ENCODE measurements at places on chromosomes 3 and 15.

DNA sequence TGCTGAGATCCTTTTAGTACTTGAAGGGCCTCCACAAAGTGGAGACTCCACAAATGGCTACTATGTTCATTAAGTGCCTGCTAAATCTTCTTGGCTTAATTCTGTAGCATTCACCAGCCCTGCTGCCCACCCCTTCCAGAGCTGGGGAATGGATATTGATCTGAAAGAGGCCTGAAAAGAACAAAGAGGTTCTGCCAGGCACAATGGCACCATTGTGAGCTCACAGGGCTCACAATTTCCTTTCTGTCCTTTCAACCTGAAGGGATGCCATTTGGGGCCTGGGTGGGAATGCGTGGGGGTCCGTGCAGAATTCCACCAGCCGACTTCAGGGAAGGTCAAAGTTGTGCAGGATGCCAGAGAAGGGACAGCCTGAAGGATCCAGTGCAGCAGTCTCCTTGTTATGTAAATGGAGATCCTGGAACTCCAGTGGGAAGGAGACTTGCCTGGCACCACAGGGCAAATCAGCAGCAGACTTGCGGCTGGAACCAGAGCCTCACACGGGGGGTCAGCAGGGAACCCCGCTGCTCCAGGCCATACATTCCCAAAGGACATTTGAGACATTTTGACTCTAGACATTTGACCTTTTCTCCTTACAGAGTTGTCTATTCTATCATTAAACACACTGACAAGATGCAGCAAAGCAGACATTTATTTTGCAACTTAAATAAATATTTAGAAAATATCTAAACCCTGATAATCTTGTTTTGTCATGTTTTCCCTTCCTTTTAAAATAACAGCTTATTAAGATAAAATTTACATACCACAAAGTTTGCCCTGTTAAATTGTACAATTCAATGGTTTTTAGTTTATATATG lies 21.5 kb upstream of the MORF4L1 start:
- DNase-seq: no peak

DNA sequence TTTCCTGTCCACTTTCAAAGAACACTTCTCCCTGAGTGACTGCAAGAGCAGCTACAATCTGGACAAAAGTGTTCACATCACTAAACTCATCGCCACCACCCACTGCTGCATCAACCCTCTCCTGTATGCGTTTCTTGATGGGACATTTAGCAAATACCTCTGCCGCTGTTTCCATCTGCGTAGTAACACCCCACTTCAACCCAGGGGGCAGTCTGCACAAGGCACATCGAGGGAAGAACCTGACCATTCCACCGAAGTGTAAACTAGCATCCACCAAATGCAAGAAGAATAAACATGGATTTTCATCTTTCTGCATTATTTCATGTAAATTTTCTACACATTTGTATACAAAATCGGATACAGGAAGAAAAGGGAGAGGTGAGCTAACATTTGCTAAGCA lies 1.8 kb downstream of the CCRL2 start:
- no peak for DNase-seq

DNA sequence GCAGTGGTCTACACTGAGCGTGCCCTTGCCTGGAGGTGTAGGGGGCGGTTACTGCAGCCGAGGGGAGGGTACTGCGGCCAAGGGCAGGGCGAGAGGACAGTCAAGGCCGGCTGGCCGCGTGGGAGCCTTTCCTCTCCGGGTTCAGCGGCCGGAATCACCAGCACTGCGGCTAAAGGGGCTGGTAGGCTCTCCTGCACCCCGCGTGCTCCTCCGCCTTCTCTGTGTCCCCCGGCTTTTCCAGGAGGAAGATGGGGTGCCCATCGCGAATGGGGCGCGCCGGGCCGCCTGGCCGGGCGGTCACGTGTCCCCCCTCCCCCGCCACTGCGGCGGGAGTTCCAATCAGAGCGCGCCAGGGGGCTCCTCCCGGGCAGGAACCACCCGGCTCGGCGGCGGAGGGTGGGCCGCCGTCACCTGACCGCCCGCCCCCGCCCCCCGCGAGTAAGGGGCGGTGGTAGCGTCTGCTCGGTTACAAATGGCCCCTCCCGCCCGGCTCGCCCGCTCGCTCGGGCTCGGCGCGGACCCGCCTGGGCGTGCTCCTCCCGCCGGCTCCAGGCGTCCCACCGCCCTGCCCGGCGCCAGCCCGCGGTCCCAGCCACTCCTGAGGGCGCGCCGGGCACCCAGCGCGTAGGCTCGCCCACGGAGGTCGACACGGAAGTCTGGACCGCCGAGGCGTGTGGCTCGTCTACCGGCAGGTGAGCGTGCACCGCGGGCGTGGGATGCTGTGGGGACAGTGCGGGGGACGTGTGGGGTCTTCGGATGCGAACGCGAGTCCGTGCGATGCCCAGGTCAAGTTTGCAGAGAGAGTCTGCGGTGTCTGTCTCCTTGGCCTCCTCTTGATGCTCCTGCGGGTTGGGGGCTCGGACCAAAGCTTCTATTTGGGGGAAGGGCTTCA lies 242.6 kb upstream of the TOPAZ1 start:
- DNase-seq: peak; percentile 42

DNA sequence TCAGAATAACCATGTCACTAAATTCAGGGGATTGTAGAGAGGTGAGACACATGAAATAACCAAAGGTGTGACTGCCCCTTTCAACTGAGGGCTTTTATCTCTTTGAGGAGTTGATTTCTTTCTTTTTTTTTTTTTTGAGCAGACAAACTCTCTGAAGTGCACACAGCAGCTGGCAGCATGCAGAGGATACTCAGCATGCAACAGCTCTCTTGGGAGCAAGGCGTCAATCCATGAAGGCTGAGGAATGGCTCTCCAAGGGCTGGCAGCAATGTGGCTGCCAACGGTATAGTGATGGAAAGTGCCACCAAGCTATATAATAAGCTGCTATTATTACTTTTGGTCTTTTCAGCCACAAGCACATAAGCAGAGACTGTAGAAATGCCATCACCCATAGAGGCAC lies 226.7 kb upstream of the FEZF2 start:
- DNase-seq: no peak

- DNase-seq: no peak
Measured at GRCh38 chr3:65146179-65146578, 458.4 kb upstream of the ADAMTS9 start.

GRCh38 chr15:51970132-51970817 lies 1.3 kb downstream of the LEO1 start:
- DNase-seq: no peak

- no peak for DNase-seq
Measured at GRCh38 chr3:135848051-135848450, 117.5 kb upstream of the PPP2R3A start.

- no peak for DNase-seq
Measured at GRCh38 chr3:59338934-59339333, 289.1 kb upstream of the CFAP20DC start.

GRCh38 chr3:197912741-197913476 lies 37.1 kb upstream of the RPL35A start:
- no peak for DNase-seq

GRCh38 chr3:171328419-171329082 lies 131.7 kb downstream of the TNIK start:
- DNase-seq: peak; percentile 72

DNA sequence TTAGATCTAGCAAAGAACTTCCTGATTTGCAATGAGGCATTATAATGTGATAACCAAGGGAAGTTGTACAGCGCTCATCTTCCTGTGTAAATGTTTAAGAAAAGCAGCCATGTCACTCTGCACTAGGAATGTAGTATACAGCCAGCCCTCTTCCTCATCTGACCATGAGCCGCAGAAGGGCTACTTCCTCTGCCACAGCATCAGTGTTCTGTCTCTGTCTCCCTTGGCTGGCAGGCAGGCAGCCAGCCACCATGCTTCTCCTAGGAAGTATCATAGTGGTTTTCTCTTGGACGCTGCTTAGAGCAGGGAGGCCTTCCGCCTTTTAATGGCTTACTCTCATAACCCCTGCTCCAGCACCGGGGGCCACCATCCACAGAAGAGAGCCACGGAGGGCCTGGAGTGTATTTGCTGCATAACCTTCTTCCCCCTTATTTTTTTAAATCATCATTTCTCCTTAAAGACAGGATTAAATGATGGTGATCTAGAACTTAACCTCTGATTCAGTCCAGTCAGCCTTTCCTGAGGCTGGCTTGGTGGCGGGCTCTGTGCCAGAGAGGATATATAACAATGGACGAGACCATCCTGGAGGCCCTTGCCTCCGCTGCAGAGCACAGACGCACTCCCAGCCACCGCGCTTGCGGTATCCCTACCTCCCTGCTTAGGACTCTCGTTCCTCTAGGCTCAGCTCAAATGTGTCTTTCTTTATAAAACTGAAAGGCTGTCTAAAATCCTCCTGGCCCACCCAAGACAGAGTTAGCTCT lies 57.3 kb upstream of the PLXNA1 start:
- DNase-seq: no peak

- no peak for DNase-seq
Measured at GRCh38 chr3:96331341-96331740, 483.1 kb upstream of the EPHA6 start.

- DNase-seq: peak; percentile 4
Measured at GRCh38 chr15:74511583-74511982, 29.4 kb upstream of the ARID3B start.

- no peak for DNase-seq
Measured at GRCh38 chr15:50484781-50485180, 60.6 kb downstream of the USP8 start.

DNA sequence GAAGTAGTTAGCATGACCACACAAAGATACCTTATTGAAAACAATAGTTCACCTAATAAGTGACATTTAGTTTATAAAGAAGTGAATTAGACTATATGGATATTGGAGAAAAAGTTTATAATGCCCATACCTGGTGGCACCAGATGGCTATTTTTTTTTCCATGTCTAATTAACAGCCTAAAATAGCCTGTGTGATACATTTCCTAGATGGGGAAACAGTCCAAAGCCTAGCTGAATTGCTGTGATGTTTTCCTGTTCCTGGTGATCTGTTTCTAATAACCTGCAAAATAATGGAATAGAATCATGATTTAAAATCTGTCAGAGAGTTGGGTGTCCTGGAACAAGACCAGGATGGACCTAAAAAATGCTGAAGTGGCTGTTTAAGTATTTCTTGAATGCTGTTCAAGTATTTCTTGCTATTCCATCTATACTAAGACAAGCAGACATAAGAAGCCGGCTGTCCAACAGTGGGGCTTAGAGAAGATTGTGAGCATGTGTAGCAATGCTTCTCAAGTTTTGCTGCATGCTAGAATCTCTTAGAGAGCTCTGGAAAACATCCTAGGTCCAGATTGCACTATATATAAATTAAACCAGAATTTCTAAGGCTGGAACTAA lies 31.3 kb downstream of the LRRC3B start:
- no peak for DNase-seq

- DNase-seq: no peak
Measured at GRCh38 chr3:181292984-181293383, 303.4 kb upstream of the DNAJC19 start.

DNA sequence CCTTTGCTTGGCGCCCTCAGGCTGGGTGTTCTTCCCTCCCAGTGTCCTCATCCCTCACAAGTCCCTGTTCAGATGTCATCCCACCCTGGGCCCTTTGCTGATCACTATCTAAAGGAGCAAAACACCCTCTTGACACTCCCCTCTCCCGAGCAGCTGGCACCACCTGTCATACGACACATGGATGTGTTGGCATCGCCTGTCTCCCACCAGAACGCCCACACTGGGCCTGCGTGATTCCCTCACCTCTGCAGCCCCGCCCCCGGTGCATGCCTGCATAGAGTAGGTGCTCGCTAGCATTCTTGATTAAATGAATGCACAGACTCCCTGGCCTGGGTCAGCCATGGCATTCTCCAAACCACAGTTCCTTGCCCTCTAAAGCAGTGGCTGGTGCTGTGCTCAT lies 75.8 kb downstream of the DNAJB8 start:
- DNase-seq: no peak

- DNase-seq: no peak
Measured at GRCh38 chr3:74789111-74789510, 174.7 kb upstream of the CNTN3 start.
